Stimulated activated CD8-positive, alpha-beta memory T cell treated with anti-CD3 and anti-CD28 coated beads, Interleukin-4, amount 100 ng/mL, for 1 hour (primary cell): ENCODE measurements at places on chromosomes 16 and 17.

- no peak for DNase-seq
Observed at GRCh38 chr16:88303890-88304819, 78.6 kb upstream of the ZNF469 start.

DNA sequence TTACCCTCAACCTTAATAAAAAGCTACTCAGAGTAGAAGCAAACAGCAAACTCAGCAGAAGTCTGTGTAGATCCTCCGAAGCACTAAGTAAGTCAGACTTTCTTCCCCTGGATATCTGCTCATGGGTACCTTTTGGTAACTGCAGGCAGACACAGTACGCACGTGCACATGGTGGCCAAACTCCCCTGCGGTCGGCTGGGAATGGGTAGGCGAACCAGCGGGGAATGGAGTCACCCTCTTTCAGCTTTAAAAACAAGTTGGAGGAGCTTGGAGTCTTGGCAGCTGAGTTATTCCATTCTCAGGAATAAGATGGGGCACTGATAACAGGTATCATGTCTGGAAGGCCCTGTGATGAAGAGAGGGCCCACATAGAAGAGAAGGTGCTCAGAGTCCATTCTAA, 16.3 kb downstream of the CYB561 start:
- no peak for DNase-seq

- DNase-seq, result no peak
Observed at GRCh38 chr16:11731222-11731621, 11.4 kb downstream of the TXNDC11 start.

GRCh38 chr17:79558091-79558900, 52.6 kb downstream of the RBFOX3 start:
- no peak for DNase-seq

- no peak for DNase-seq
Observed at GRCh38 chr16:695355-696089, 5.3 kb upstream of the WDR24 start.

DNA sequence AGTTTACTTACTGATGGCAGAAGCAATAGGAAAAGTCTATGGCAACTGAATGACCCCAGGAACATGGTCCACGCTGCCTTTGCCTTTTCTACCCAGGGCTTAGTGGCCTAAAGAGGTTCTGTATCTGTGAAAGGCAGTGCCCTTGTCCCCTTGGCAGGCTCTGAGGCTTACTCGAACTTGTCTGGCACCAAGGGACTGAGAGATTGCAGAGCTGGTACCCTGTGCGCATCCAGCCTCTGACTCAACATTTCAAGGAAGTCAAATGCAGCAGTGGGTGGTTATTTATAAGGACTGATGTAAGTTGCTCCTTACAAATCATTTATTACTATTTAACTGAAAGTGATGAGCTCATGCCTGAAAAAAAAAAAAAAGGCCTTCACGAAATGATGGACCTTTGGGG, 299.9 kb upstream of the MYOCD start:
- DNase-seq, result no peak

- no peak for DNase-seq
Observed at GRCh38 chr17:60086818-60087591, 8.3 kb upstream of the HEATR6 start.

GRCh38 chr17:6559753-6560215, 3.4 kb upstream of the PITPNM3 start:
- DNase-seq, result no peak

GRCh38 chr16:73166441-73166851, 118.5 kb upstream of the ZFHX3 start:
- DNase-seq, result no peak
